Caki2 (cell line): ENCODE measurements at places on chromosomes 2 and 18.

DNA sequence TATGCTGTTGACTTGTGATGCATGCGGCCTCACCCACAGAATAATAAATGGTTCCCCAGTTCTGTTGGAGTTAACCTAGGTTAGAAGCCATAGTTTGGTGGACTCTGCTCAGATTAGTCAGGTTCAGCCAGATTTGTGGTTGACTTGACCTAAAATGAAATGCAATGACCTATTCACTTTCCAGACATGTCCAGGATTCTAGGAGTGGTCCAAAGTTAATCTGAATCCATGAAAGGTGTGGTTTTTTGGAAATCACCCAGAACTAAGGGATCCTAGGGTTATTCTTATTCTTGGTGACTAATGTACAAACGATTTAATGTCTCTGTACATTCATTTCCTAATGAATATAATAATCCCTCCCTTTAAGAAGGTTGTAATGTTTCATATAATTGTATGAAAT, 88.9 kb upstream of the RBBP8 start:
- no peak for DNase-seq

DNA sequence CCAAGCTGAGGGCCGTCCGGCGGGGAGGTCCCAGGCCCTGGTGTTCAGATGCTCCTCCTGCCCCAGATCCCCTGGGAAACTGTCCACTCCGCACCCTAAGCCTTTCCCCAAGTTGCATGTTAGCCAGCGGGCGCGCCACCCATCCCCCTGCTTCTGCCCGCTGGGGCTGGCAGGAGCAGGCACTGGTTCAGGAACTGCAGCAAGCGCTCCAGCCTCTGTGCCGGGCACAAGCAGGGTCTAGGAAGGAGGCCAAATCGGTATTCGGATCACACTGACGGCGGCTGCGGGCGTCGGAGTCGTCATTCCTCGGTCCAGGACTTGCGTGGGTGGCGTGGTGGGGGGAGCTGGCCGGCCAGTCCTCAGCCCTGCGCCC, 53.7 kb downstream of the FAM168B start:
- DNase-seq = no peak

DNA sequence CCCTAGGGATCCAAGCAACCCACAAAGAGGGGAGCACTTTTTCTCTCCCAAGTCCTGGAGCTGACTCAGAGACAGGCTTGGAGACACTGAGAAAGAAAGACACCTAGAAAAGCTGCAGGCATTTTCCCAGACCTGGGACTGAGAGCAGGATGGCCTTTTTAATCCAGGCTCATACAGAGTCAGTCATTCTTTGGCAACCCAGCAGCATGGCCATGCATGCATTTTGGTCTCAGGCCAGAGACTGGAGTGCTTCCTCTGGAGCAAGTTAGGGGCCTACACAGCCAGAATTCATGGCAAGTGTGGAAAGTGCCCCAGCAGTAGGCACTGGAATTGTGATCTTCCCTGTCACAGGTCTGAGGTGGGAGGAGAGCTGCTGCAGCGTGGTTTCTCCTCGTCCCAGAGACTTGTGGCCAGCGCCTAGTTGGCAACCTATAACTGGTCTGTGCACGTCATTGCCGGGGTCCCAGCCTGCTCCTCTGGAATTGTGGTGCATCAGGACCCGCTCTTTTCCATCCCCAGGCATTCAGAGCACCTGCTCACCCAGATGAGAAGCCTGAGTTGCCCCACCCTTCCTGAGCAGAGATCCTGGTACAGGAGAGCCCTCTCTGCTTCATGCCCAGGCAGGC, 231.9 kb upstream of the RAB6C start:
- no peak for DNase-seq

DNA sequence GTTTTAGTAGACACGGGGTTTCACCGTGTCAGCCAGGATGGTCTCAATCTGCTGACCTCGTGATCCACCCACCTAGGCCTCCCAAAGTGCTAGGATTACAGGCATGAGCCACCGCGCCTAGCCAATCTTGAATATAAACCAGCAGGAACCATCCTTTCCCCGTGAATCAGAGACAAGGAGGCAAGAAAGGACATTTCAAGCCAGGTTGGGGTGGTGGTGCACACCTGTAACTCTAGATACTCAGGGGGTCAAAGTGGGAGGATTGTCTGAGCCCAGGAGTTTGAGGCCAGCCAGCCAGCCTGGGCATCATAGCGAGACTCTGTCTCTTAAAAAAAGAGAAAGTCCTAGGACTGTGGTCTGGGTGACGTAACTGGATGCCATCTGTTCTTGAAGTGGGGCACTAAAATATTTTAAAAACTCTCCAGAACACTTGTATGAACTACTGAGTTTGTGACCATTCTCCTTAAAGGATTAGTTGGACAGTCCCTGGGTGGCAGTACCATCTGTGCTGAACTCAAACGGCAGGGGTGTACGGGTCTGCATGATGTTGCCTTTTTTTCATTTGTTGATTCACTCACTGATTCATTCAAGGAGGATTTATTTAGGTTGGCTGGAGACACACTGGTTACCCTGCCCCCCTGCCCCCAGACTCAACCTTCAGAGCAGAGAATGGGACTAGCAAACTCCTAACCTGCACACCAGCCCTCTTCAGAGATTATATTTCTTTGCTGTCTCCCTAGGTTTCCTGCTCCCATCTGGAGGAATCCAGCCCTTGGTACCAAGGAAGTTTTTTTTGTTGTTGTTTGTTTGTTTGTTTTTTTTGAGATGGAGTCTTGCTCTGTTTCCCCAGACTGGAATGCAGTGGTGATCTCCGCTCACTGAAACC, 2.9 kb upstream of the TLX2 start:
- no peak for DNase-seq

DNA sequence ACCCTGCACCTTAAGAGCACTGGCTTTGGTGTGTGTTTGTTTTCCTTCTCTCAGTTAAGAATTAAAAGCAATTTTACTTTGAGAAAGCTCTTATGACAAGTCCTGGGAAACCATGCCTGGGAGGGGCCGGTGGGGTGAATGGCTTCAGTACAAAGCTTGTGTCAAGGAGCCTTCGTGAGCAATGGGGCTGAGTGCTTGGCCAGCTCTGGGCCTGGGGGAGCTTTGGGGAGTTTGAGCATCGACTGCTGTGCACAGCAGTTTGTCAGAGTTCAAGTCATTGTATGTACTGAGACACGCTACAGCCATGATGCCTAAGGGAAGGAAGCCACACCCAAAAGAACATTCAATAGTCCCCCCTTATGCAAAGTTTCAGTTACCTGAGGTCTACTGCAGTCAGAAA, 75.8 kb downstream of the ARHGEF4 start:
- no peak for DNase-seq

DNA sequence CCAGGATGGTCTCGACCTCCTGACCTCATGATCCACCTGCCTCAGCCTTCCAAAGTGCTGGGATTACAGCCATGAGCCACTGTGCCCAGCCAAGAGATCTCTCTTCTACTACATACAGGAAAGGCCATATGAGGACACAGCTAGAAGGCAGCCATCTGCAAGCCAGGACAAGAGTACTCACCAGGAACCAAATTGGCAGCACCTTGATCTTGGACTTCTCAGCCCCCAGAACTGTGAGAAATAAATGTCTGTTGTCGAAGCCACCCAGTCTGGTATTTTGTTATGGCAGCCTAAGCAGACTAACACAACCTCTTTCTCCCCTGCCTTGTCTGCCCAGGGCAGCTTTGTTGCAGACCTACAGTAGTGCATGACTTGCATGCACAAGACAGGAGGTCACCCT, 211.3 kb upstream of the HAAO start:
- no peak for DNase-seq

DNA sequence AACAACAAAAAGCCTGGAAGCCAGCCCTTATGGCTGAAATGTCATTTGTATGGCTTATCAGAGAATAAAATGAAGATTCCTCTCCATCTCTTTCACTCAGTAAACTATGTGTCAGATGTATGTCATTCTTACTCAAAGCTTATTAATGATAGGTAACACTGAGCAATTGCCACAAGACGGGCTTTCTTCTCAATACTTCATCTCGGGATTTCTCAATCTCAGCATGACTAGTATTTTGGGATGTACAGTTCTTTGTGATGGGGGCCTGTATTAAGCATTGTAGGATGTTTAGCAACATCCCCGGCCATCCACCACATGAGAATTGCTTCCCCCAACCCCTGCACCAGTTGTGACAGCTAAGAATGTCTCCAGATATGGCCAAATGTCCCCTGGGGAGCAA, 80.2 kb downstream of the MREG start:
- no peak for DNase-seq

- no peak for DNase-seq
Measured at GRCh38 chr2:44628297-44628696, 266.6 kb downstream of the CAMKMT start.

DNA sequence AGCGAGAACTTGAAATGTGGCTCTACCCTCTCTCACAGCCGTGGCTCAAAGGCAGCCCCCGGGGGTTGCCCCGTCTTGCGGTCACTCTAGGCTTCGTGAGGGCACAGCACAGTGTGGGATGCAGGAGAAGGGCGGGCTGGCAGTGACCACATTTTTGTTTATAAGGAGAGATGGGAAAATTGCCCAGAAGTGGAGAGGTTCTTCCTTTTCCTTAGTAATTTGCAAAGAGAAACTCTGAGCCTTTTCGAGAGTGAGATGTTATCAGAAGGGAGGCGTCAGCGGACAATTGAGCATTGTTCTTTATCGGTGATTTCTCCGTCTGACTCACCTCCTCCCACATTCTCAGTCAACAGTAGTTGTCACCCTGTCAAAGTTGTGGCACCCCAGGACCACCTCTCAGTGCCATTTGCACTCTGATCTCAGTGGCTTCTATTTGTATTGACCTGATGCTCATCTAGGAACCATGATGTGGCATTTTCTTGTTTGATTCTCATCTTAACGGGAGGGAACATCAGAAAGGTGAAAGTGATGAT, 89.6 kb downstream of the ACAA2 start:
- peak; percentile 74 for DNase-seq

- no peak for DNase-seq
Measured at GRCh38 chr2:223856584-223856983, 19.2 kb upstream of the AP1S3 start.

DNA sequence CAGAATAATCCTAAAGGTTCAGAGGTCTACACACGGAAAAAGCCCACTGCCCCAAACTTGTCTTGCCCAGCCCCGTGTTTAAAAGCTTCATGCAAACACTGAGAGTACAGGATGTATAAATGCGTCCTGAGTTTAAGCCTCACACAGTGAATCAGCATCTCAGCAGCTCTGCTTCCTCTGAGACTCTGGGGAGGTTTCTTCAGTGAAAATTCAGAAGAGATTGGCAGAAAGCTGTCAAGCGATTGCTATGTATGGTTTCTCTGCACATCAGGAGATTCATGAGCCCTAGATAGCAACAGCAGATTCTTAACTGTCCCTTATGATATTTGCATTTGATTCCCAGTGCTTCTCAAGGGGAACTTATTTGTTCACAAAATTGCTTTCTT, 27.1 kb downstream of the CRACDL start:
- DNase-seq = no peak

GRCh38 chr2:4528773-4529172, 825.4 kb downstream of the DCDC2C start:
- no peak for DNase-seq

GRCh38 chr2:222523783-222524544, 99.6 kb downstream of the SGPP2 start:
- no peak for DNase-seq

DNA sequence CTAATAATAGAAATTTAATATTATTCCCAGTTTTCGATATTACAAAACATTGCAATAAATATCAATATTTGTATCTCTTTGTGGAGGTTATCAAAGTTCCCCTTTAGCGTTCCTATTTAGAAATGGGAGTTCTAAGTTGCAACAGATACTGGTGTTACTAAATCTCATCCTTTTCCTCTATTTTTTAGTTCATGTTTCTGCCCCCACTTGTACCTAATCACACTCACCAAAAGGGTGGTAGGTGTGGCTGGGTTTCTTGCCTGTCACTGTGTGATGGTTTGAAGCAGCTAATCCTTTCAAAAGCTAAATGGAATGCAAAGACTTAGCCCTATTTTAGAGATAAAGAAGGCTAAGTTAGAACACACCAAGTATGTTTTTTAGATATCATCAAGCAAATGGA, 997.9 kb downstream of the TSN start:
- no peak for DNase-seq

GRCh38 chr18:58102875-58103274, 58.8 kb downstream of the NEDD4L start:
- no peak for DNase-seq

- no peak for DNase-seq
Measured at GRCh38 chr2:117057016-117057415, 757.5 kb upstream of the DDX18 start.
